ENCODE measurements at places on chromosomes 5 and 9. TPM values are rescaled to one million over a fixed set of nuclear protein-coding genes. Genes with fewer than 3 reads are reported as not detected.

Gene DMXL1
- 24.9 TPM for total RNA-seq

Gene PCDHGA8
- 2.6 TPM for total RNA-seq

Gene TMEM174
- total RNA-seq = not detected

Gene ZNF346
- total RNA-seq = 26.3 TPM

Gene PTGR1
- total RNA-seq = 45.7 TPM

Gene TPPP
- 0.05 TPM for total RNA-seq

Gene MPDZ
- 97.0 TPM for total RNA-seq

Gene ZBTB6
- total RNA-seq = 7.4 TPM

Gene MARCOL
- not detected for total RNA-seq

Gene RELL2
- 17.4 TPM for total RNA-seq

Gene PSD2
- 0.15 TPM for total RNA-seq

Gene ARL10
- 14.5 TPM for total RNA-seq

Measured in endothelial cell (in vitro differentiated cells).